Activated naive CD8-positive, alpha-beta T cell treated with anti-CD3 and anti-CD28 coated beads, Interleukin-2, amount 50 U/mL, for 16 hours (primary cell): ENCODE measurements at places on chromosomes 2 and 18.

- DNase-seq: no peak
Measured at GRCh38 chr2:176130147-176130956, 847 bp downstream of the HOXD8 start.

GRCh38 chr18:56382541-56382940 is 255.9 kb downstream of the TXNL1 start:
- DNase-seq: no peak

- no peak for DNase-seq
Measured at GRCh38 chr18:24811950-24812681, 351.7 kb downstream of the HRH4 start.

DNA sequence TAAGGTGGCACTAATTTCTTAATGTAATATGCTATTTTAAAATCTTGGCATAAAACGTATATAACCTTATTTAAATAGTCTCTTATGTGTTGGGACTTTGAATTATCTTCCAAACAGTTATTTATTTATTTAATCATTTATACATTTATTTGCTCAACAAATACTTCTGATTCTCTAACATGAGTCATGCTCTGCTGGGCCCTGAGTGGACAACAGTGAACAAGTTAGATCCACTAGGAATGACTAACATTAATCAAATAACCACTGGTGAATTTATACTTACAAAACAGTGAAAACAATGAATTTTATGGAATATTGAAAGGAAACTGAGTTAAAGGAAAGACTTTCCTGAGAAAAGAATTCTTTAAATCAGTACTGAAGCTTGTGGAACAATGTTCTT is 1257.2 kb upstream of the CHAC2 start:
- no peak for DNase-seq

DNA sequence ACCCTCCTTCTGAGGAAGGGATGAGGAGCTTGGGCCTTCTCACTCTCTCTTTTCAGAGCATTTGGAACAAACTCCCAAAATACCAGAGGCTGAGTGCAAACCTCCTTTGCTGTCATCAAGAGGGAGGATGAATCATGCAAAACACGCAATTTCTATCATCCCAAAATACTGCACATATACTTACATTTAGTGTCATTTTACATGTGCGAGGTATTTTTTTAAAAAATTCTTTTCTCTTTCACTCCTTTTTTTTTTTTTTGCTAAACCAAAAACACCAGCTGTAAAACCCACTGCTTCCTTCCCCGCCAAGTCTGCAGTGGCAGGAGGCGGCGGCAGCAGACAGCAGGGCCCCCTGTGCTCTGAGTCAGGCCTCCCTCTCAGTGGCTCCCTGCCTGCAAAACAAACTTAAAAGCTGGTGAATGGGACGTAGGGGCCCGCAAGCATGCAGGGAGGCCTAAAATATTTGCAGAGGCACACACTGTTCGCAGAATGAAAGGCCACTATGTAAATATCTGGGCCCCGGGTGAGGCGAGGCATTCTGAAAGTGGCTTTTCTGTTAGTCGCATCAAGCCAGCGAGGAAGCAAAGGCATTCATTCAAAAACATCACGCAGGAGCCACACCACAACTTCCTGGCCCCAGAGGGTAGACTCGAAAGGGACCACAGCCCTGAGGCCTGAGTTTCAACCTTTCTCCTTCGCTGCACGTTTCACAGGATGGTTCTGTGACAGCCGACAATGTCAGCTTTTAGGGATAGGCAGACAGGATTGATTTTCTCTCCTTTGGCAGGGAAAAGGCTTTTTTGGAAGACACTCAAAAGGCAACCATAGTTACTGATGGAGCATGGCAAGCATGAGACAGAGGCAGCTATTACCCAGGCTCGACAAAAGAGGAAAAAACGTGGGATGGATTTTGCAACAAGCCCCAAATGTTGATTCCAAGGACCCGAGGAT is 73.4 kb downstream of the ACTR2 start:
- DNase-seq: peak; percentile 62

DNA sequence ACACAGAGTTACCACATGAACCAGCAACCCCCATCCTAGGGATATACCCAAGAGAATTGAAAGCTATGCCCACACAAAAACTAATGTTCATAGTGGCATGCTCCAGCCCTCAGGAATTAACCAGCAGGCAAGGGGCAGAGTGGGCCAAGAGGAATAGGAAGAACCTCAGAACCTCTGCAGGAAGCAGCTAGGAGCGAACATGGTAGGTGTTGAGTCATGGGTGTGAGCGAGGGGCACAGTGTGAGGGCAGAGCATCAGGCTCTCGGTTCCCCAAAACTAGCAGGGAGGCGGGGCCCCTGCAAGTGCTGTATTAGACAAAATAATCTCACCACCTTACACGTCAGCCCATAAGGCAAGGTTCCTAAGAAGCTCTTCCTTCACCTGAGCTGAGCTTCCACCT is 5.6 kb upstream of the RUFY4 start:
- DNase-seq: no peak

DNA sequence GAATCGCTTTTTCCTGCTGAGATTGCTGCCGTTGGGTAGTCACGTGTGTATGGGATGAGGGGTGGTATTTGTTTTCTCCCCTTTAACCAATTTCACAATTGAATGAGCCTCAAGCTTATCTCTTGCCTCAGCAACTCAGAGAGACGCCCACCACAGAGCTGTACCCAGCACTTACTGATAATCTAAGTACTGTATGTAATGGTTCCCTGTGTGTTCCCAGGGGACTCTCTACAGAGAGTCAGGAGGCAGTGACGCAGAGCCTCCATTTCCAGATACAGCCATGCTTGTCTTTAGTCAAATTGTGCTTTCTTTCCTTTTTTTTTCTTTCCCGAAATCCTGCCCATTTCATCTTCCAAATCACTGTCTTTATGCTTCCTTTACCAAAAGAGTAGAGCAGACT is 1102.1 kb upstream of the KLHL29 start:
- DNase-seq: no peak

DNA sequence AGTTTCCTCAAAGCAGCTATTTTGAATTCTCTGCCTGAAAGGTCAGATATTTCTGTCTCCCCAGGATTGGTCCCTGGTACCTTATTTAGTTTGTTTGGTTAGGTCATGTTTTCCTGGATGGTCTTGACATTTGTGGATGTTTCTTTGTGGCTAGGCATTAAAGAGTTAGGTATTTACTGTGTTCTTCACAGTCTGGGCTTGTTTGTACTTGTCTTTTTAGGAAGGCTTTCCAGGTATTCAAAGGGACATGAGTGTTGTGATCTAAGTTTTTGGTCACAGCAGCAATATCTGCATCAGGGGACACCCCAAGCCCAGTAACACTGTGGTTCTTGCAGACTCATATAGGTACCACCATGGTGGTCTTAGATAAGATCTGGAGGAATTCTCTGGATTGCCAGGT is 11.8 kb downstream of the MYO3B start:
- DNase-seq: no peak

DNA sequence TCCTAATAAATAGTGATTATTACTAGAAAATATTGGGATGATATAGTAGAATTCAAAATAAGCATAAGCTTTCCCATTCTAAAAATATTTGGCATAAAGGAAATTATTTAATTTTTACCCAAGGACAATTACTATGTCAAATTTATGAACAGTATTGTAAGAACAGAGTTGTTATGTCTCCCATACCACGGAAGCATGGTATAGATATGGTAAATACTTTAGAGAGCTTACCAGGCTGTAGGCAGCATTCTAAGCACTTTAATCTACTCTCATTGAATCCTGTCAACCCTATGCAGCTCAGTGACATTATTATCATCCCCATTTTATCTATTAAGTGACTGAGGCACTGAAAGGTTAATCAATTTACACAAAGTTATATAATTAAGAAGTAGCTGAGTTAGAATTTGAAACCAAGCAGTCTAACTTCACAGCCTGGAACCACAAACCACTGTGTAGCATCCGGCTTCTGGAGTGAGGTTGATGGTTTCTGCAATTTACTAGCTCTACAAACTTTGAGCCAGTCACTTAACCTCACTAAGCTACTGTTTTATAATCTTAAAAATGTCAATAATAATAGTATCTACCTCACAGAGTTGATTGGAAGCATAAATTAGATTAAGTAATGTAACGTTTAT is 323.7 kb downstream of the ARHGAP15 start:
- DNase-seq: no peak

GRCh38 chr2:188333751-188334524 is 42.3 kb downstream of the GULP1 start:
- DNase-seq: no peak

DNA sequence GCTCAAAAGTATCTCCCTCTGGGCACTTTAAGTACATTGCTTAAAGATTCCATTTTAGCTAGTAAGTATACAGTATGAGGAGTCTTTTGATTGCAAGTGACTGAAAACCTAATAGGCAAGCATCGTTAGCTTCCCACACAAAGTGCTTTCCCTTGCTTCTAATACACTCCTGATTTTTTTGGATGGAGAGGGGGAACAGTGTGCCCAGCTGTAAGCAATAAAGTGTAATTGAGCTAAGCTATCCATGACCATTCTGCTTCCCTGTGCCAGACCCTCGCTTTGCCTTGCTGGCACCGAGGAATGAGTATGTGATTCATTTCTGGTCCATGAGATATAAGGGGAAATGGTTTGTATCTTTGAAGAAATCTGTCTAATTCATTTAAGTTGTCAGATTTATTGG is 3.8 kb upstream of the ZNF24 start:
- DNase-seq: no peak

DNA sequence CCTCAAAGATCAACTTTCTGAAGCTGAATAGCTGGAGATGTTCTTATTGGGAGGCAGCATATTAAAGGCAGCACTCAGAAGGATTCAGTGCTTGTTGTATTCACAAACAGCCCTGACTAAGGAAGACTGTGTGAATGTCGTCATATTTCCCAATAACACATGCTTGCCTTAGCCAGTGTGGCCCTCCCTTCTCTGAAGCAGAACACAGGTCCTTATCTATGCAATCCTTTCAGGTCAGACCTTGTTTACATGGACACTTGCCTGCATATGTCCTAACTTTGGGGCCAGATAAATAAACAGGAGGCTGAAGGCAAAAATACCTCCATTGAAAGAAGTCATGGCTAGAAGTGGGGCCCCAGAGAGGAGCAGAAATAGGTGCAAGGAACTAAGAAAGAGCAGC is 97.2 kb downstream of the SLC4A3 start:
- no peak for DNase-seq

GRCh38 chr2:214902286-214902685 is 92.8 kb upstream of the BARD1 start:
- DNase-seq: no peak

DNA sequence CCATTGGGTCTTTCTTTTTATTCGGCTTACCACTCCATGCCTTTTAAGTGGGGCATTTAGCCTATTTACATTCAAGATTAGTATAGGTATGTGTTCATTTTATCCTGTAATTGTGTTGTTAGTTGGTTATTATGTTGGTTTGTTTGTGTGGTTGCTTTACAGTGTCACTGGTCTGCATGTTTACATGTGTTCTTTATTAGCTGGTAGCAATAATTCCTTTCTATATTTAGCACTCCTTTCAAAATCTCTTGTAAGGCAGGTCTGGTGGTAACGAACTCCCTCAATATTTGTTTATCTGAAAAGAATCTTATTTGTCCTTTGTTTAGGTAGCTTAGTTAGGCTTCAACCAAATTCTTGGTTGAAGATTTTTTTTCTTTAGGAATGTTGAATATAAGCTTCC is 68.7 kb upstream of the XDH start:
- no peak for DNase-seq

- DNase-seq: no peak
Measured at GRCh38 chr2:198762441-198762840, 695.3 kb downstream of the SATB2 start.

DNA sequence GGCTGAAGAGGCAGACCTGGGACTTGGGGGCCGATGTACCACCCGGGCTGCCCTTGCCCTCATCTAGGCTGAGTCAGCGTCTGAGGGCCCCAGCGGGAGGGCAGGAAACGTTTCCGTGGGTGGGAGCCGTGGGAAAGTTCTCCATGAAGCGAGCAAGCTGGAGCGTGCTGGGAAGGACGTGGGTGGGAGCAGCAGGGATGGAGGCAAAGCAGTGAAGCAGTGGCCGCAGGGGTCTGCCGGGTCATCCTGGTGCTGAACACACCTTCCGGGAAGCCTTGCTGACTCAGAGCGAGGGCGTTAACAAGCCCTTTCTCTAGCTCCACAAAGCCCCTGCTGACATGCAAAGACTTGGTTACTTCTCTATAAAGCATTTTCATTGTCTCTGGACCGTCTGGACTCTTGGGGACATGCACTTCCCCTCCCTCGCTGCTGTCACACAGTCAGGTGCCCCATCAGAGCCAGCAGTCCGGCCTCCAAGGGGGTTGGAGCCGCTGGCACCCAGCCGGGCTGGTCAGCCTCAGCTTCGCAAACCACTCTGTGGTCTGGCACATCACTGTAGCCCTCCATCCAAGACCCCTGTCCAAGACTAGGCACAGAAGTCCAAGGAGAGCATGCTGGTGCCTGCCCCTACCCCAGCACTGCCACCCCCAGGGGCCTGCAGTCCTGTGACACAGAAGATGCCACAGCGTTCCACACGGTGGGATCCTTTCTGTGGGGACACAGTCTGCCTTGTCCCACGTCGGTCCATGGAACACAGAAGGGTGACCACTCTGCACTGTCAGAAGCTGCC is 115.1 kb upstream of the GPC1 start:
- DNase-seq: no peak

DNA sequence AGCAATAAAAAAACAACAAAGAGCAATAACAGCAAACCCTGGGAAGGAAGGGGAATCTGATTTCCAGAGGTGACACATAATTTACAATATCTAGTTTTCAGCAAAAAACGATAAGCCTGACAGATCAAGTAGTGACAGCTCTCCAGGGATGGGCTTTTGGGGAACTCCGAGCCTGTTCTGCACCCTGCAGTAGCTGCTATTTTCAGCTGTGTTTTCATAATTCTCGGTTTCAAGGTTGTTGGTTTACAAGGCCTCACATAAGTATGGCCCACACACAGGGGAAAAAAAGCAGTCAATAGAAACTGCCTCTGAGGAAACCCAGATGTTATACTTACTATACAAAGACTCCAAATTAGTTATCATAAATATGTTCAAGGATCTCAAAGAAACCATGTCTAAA is 67.7 kb upstream of the CTLA4 start:
- no peak for DNase-seq

DNA sequence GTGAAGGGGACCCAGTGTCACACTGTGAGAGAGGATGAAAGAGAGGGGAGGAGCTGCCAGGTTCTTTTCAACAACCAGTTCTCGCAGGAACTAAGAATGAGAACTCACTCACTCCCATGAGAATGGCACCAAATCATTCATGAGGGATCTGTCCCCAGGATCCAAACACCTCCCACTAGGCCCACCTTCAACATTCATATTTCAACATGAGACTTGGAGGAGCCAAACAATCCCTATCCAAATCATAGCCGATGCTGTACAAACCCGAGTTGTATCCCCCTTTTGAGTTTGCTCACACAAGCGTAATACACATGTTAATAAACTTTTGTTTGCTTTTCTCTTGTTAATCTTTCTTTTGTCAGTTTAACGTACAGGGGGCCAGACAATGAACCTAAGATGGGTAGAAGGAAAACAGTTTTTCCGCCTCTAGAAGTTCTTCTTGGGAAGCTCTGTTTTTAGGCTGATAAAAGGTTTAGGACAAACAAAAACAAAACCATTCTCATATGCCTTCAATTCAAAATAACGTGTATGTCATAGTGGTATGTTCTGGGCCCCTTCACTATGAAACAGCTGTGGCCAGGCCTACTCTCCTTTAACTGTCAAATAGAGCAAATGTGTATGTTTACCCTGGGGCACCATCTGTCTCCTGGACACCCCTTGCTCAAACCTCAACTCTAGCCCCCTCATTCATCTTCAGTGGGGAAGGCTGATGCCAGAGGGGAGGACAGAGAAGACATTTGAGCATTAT is 9.1 kb upstream of the TMEM37 start:
- no peak for DNase-seq
